Lower leg skin (tissue), 4 donors: ENCODE measurements at places on chromosomes 3 and 15. TPM values are rescaled to one million over a fixed set of nuclear protein-coding genes. Genes with fewer than 3 reads are reported as not detected.

DNA sequence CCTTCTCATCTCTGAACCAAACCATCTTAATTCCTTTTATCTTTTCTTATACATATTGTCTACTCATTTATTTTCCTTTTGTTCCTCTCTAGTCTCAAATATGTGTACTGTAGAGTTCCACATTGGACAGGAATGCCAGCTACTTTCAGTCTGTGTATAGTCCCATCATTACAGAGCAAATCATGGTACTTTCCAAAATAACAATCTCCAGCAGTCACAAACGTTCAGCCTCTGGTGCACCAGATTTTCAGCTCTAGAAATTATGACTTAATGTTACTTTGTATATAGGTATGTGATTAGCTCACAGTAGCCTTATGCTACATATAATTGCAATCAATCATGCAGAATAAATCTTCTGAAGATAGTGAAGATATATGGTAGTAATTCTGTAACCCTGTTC, 32.5 kb upstream of the TM4SF4 start:
- no peak for DNase-seq

GRCh38 chr15:45668386-45668785, 33.6 kb downstream of the SQOR start:
- no peak for DNase-seq

TMCO5A gene
- not detected for total RNA-seq

EOMES gene
- 0.13 TPM for total RNA-seq

DNA sequence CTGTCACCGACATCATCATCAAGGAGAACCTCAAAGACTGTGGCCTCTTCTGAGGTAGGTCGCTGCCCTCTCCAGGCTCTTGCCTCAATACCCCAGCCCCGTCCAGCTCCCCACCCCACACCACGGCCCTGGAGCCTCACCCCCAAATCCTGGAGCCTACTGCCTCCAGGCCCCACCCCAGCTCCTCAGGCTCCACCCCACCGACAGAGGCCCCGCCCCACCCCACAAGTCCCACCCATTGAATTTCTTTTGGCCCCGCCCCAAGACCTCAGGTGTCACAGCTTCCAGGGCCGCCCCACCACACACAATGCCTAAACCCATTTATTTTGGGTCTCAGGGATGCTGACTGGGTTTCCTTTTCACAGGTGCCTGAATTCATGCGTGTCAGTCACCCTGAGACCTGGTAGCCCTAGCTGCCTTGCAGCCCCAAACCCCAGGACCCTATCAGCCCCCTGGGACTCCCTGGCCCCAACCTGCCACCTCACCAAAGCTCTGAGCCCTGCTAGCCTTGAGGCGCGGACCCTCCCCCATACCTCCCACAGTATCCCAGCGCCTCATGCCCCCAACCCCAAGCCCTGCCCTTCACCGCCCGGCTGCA, 3.6 kb downstream of the GNAT1 start:
- DNase-seq = no peak

DNA sequence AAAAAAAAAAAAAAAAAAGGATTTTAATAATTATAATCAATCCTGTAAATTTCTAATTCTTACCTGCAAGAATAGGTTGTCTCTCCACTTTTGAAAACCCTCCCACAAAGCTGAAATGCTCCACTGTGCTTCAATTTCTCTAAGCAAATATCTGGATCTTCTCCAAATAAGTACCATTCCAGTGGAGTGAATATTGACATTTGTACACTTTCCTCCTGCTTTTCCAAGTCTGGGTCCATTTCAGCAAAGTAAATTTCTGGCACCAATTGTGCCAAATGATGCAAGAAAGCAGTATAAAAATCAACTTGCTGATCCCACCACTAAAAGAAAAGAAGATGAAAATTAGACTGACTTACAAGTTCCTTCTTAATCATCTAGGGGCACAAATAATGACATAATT, 19.9 kb downstream of the UBR1 start:
- DNase-seq = no peak
